Daoy (cell line): ENCODE measurements at places on chromosomes 3 and 15.

DNA sequence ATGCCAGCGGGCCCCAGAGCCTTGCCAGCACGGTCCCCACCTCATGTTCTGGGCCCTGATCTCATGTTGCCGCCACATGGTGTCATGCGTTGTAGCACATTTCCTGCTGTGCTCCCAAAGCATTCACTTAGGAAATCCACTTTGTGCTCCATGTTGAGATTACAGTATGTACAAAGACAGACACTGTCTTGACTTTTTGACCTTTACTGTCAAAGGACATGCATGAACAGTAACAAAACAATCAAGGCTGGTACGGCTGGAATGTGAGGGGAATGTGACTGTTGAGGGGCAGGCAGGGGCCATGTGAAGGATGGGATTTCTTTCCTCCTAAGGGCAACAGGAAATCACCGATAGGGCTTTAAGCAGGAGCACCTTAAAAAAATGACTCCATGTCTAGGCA is 53.3 kb upstream of the RPL32 start:
- DNase-seq = no peak

DNA sequence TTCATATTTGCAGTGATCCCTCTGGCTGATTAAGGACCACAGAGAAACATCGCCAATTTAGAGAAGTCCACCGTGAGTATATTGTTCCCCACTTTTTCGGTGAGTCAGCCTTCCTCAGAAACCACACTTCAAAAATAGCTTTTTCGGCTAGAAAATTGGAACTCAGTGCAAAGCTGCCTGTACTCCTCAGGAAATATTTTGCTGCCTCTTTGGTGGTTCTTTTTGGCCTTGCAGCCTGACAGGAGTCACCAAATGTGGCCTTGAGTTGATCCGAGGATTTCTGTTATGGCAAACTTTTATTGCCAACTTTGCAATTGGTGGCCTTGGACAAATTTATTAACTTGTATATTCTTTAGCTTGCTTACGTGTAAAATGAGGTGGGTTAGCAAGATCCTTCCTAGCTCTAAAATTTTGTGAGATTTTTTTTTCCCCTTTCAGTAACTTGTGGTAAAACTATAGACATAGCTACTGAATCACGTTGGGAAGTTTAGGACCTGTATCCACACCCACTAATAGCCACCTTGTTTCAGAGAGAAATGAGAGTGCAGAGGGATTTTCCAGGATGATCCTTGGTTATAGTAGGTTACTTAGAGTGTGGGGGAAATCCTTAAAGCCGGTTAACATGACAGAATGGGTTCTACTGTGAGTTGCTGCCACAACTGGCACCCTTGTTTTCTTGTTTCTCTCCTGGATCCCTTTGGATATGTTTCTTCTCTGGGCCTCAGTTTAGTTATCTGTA is 9.9 kb downstream of the ARL6IP5 start:
- peak; percentile 13 for DNase-seq

- peak; percentile 25 for DNase-seq
Observed at GRCh38 chr3:24493746-24494617, 668 bp downstream of the THRB start.

- DNase-seq = peak; percentile 41
Observed at GRCh38 chr15:68421798-68422402, 10.1 kb downstream of the ITGA11 start.
